ENCODE measurements at places on chromosomes 16 and 17.

DNA sequence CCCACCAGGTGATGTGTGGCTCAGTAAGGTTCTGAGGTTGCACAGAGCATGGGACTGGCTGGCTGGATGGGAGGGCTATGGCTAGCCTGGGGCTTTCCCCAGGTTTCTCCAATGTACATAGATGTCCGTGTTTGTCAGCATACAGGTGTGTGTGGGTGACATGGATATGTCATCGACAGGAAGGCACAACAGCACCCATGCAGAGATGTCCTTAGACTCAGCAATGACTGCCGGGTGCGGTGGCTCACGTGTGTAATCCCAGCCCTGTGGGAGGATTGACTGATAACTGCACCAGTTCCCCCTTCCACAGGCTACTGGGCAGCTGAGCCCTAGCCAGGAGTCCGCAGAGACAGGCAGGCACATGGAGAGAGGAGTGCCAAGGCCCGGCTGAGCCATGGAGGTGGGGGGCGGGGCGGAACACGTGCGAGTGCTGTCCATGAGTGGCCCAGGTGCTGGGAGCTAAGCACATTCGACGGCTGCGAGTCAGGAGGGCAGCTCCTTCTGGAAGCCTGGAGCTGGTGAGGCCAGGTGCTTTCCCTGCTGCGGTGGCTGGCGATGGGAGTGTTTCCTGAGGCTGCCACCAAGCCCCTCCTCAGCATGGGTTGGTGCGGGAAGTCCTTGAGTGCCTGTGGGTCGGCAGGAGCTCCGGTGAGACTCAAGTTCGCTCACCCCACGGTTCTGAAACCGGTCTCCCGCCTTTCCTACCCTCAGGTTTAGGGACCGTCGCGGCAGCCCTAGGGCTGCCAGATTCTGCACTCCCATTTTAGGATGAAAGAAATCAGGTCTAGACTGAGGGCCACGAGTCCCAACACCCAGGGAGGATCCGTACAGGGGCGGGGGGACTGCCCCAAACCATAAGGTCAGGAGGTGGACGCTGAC, 858 bp upstream of the ASPSCR1 start:
- DNase-seq: no peak

DNA sequence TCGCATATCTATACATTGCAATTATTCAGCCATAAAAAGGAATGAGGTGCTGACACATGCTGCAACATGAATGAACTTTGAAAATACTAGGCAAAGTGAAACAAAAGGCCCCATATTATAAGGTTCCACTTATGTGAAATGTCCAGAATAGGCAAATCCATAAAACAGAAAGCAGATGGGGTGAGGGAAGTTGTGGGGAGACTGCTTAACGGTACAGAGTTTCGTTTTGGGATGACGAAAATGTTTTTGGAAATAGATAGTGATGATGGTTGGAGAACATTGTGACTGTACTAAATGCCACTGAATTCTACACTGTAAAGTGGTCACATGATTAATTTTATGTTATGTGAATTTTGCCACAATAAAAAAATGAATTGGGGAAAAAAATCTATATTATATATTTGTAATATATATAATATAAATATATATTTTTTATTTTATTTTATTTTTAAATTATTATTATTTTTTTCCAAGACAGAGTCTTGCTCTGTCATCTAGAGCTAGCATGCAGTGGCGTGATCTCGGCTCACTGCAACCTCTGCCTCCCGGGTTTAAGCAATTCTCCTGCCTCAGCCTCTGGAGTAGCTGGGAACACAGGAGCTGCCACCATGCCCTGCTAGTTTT, 4.2 kb upstream of the GNA13 start:
- no peak for DNase-seq

- DNase-seq: no peak
These were observed 214.2 kb upstream of the GSE1 start for GRCh38 chr16:85398688-85399582.

DNA sequence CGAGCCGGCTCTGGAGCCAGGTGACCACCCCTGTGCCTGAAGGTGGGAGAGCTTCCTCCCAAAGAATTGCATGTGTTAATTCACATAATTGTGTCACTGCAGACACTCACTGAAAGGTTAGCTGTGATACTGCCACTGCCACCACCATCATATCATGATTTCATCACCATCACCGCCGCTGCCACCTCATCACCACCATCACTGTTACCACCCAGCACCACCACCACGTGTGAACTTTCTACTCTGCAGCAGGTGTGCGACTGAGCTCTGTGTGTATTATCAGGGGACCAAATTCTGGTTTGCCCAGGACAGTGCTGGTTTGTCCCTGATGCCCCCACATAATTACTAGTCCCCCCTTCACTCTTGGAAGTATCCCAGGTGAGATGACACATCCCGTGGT, 15.2 kb downstream of the BCAR1 start:
- DNase-seq: no peak

- DNase-seq: no peak
These were observed 13.4 kb downstream of the ST6GALNAC1 start for GRCh38 chr17:76630151-76630550.

- DNase-seq: no peak
These were observed 172.9 kb upstream of the ZFHX3 start for GRCh38 chr16:73220836-73221235.

- DNase-seq: no peak
These were observed 29.7 kb downstream of the RAI1 start for GRCh38 chr17:17710728-17711541.

GRCh38 chr17:13957636-13958035, 111.7 kb upstream of the COX10 start:
- no peak for DNase-seq

- no peak for DNase-seq
These were observed 3.9 kb upstream of the HEXIM1 start for GRCh38 chr17:45144199-45145034.

DNA sequence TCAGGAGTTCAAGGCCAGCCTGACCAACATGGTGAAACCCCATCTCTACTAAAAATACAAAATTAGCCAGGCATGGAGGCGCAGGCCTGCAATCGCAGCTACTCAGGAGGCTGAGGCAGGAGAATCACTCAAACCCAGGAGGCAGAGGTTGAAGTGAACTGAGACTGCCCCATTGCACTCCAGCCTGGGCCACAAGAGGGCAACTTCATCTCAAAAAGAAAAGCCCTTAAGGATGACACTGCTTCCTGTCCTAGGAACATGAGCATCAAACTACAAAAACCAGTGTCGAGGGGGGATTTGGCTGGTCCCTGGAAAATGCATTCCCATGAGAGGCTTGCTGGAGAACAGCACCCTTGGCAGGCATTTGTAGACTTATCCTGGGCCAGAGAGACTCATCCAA, 449.5 kb upstream of the PSMD7 start:
- DNase-seq: no peak

All from NCI-H1048 (cell line).